Activated T-cell treated with anti-CD3 and anti-CD28 coated beads, Interleukin-2, amount 50 U/mL, for 1 hour (primary cell): ENCODE measurements at places on chromosomes 7 and 10.

DNA sequence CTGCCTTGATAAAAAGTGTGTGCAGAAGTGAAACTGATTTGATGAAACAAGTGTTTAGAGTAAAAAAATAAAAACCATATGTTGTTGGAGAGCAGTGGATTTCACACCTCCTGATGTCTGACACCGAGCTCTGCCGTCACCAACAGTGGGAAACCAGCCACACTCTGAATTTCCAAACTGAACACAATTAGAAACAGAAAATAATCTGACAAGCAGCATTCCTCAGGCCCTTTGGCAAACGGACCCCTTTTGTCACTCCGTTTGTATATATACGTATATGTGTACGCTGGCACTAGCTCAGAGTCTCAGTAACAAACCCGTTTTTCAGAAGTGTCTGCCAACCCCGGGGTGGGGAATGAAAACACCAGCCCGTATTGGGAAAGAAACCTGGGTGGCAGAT is 32.4 kb downstream of the TACC2 start:
- DNase-seq: no peak

GRCh38 chr7:66553001-66553400 is 75.7 kb upstream of the KCTD7 start:
- no peak for DNase-seq

DNA sequence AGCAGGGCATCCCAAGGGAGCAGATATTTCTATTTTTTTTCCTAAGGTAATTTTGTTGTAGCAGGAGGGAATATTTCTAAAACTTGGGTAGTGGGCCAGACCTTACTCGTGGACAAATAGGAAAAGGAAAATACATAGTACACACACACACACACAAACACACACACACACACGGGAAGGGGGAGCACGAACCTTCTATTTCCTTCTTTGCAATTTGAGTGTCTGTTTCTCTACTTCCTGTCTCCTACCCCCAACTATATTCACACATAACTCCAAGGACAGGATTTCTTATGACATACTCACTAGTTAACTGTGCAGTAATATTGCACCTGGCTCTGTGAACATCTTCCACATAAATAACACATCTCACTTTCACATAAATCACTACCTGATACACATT is 4.4 kb downstream of the LDB1 start:
- DNase-seq: no peak

DNA sequence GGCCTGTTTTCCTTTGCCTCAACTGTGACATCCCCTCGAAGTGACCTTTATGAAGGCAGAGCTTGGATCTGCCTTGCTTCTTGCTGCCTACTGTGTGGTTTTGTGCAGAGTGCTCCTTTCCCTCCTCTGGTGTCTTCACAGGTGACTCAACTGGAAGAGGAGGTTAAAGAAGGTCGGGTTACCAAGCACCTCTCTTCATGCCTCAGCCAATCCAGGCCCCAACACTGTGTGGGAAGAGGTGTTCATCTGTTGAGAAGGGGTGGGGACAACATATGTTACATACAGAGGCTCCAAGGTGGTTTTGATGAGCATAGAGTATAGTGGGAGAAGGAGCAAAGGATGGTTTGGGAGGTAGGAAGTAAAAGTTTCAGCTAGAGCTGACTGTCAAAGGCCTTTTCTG is 155.7 kb downstream of the AUTS2 start:
- no peak for DNase-seq

DNA sequence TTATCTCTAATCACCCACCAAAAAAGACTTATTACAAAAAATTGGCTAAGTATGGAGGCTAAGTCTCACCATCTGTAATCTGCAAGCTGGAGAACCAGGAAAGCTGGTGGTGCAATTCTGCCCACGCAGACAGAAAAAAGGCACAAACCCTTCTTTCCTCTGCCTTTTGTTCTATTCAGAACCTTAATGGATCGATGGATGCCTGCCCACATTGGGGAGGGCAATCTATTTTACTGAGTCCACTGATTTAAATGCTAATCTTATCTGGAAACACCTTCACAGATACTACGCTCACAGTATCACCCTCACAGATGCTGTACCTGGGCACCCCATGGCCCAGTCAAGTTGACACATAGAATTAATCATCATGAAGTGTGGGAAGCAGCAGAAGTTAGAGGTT is 10.2 kb downstream of the IGFBP3 start:
- no peak for DNase-seq

GRCh38 chr10:69056129-69056528 is 31.8 kb upstream of the SRGN start:
- no peak for DNase-seq

DNA sequence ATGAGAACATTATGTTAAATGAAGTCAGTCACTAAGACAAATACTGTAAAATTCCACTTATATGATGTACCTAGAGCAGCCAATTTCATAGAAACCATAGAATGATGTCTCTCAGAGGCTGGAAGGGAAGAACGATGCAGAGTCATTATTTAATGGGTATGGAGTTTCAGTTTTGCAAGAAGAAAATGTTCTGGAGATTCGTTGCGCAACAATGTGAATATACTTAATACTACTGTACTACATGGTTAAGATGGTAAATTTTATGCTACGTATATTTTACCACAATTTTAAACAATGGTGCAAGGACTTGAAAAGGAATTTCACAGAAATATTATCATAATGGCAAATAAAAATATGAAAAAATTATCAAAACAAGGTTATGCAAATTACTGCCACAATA is 972.6 kb downstream of the KCNMA1 start:
- no peak for DNase-seq

- DNase-seq: peak; percentile 87
Measured at GRCh38 chr10:5629303-5630111, 36.9 kb downstream of the ASB13 start.

DNA sequence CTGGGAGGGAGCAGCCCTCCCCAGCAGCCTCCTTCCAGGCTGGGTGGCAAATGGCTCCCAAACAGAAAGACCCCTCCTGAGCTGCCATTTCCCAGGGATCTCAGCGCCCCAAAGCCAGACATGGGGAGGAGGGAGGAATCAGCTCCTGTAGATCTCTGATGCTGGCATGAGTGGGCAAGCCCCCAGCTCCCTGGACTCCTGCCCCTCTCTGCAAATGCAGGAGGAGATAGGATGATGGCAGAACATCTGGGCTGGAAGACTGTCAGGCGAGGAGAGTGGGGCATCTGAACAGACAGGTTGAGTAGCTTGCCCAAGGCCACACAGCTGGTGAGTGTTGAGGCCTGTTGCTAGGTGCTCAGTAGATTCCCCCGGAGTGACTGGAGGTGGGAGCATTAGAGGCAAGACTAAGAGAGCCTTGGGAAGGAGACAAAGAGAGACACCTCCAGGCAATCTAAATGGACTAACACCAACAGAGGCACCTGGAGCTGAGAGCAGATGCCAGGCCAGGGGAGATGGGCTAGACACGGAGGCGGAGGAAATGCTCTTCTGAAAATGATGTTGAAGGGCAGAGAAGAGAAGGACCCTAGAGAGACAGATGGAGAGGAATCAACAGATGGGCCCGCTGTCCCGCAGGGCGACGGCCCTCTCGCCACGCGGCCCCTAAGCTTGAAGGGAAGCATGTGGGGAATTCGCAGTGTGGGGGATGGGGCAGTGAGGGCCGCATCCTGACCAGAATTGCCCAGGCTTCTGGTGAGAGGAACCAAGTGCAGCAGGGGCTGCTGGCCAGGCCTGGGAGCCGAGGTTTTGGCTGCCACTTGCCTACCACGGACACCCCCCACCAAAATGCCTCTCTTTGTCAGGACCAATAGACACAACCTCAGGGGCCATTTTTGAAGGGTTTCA is 84.8 kb upstream of the LRRC4 start:
- DNase-seq: no peak

DNA sequence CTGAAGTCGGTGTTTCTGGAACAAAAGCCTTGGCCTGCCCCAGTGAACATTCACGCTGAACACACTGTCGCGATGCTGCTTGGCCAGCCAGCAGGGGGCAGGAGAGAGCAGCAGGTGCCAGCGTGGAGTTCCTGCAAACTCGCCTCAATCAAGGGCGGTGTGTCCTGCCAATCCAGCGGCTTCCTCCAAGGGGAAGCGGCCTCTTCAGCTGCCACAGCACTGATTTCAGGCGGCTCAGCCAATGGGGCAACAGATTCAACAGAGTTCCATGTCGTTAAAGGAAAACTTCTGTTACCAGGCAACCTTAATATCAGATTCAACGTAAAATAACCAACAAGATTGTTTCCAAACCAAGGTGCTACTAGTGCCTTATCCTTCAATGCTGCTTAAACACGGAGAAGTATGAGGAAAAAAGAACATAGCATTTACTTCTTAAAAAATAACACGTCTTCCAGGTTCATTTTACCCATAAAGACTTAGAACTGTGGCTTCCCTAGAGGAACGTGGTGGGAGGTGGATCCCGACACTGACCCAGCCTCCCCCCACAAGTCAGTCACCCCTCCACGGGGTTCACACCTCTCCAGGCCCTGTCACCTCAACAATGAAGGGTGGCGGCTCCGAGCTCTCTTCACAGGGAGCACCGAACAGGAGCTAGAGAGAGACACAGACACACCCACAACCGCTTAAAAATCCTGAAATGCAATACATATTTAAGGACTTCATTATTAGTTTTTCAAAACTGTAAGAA is 178.2 kb downstream of the DIP2C start:
- peak; percentile 81 for DNase-seq

- no peak for DNase-seq
Measured at GRCh38 chr7:47145982-47146381, 435.9 kb downstream of the TNS3 start.

DNA sequence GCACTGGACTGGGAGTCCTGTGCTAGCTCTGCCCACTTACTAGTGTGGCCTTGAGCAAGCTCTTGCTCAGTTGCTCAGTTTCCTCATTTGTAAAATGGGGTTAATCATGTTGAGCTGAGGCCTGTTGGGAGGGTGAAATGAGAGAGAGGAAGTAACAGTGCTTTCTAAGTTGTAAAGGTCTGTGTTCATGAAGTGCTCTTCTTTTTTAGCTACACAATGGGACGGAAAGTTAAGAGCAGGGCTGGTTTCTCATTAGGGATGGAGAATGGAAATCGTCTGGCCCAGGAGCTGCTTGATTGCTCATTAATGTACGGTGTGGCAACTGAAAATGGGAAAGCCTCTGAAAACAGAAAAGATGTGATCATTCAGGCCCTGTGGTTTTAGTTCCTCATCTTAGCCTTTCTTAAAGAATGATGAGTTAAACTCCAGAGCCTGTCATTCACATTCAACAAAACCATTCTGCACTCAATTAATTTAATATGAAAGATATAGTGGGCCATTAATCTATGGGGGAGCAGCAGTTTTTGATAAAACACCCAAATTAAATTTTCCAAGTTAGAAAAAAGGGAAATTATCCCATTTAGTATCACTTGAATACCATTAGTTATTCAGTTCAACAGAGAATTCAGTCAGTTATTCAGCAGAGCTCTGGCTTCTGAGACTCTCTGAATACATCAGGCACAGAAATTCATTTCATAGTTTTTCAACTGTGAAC is 60.5 kb downstream of the SH2D4B start:
- DNase-seq: no peak

DNA sequence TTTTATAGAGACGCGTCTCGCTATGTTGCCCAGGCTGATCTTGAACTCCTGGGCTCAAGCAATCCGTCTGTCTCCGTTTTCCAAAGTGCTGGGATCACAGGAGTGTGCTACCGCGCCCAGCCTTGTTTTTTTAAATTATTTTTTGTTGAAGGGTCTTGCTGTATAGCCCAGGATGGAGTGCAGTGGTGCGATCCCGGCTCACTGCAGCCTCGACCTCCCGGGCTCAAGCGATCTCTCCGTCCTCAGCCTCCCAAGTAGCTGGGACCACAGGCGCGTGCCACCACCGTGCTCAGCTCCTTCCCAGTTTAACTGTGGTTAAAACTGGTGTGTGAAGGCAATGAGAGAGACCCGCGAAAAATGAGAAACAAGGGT is 11.0 kb upstream of the HNRNPF start:
- no peak for DNase-seq

DNA sequence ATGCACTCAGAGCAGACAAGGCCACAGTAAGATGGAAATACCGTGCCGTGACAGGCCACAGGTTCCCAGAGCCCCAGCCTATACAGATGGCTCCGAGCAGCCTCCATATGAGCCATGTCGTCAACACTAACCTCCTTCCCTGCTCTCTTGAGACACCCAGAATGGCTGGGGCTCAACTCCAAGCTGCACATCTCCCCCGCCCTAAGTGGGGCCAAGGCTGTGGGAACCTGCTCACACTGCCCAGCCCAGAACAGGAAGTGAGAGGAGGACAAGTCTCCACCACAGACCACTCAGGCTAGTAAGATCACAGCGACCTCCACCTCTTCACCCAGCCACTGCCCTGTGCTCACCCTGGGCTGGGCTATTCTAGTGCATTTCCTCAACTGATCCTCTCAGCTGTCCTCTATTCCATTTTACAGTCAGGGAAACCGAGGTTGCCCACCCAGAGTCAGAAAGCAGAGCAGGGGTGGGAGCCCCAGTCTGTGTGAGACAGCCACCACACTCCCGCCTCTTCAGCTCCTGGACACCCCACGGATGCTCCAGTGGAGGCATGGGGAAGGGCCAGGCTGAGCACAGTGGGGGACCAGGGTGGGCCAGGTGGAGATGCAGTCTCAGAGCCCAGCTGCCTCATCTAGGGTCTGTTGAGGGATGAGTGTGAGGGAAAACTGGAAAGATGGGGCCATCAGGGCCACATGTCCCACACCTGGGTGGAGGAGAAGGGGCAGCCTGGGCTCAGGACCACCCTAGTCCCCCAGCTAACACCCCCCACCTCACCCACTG is 11.6 kb downstream of the GRID1 start:
- no peak for DNase-seq

DNA sequence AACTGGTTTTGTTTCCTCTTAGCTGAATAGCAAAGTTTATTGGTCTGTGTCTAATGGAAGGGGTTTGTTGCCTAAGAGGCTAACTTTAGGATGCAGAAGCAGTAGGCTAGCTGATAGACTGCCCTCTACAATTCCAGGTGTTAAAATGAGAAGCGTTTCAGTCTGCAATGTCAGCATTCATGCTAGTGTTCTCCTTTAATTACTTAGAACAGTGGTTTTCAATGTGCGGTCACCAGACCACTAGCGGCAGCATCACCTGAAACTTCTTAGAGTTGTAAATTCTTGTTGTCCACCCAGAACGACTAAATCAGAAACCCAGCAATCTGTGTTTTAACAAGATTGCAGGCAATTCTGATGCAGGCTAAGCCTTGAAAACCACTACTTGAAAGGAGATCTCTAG is 392.9 kb downstream of the IPMK start:
- no peak for DNase-seq
